Left lung (tissue), 14 donors: ENCODE measurements at places on chromosomes 16 and 17.

- H3K36me3 ChIP-seq = no peaks in the 10 kb centered on the region
- H3K27me3 ChIP-seq = no peaks in the 10 kb centered on the region
- H3K27ac ChIP-seq = no peak overlapping the region
- H3K4me3 ChIP-seq = no peak overlapping the region
- no peak for DNase-seq
- H3K4me1 ChIP-seq = no peaks in the 10 kb centered on the region
Measured at GRCh38 chr16:75023009-75023408, 24.2 kb downstream of the ZNRF1 start.

DNA sequence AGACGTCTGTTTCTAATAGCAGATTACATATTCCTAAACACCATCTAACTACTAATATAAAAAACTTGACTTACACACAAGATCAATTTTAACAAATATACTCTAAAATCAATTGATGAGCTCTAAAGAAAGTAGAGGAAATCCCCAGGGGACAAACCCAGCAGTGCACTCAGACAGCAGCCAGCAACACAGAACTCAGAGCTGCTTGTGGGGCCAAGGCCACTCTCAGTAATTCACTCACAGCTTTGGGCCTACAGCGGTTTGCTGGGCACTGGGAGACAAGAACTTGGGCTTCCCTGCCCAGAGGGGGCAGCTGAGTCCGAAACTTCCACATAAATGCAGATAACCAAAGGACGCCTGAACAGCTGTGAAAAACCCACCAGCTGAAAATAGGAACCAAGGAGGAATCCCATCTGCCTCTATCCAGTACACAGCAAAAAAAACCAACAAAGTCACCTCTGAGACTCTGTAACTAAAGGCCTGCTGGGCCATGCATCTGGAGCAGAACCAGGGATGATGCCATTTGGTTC, 21.4 kb downstream of the NPLOC4 start:
- no peaks in the 10 kb centered on the region for H3K36me3 ChIP-seq
- H3K27ac ChIP-seq = no peak overlapping the region

DNA sequence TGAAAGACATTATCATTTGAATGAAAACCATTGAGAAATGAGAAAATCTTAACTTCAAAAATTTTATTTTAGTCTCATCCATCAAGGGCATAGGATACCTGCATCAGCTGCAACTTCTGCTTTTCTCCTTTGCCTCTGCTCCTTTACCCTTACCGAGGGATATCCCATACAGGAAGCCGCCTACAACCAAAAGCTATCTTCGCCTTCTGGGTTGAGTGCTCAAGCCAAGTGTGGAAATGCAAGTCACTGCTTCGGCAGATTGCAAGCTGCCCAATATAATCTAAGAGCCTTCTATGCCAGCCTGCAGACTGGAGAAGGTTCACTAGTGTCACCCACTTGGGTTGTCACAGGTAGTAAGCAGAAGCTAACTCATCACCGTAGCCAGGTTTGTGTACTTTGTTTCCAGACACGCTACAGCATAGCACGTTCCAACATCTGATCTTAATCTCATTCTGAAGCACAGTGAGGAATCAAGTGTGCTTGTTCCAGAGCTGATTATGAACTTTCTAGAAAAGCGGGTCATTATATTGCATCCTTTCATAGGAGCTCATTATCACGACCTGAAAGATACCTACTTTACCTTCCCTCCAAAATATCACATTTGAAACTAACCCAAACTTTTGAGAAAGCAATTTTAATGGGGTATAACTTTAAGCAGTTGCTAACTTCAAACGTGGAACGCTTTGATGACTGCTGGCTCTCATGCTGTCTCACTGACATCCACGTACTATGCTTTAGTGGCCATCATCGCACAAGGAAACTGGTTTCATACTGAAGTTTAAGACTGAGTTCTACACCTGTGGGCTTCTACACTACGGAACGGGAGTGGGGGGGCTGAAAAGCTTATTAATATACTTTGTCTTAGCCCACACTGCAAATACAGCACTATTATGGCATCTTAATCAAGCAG, 8.0 kb upstream of the UNK start:
- peak overlapping the region; percentile 16 for H3K27ac ChIP-seq
- peaks cover 50% of the 10 kb centered on the region for H3K36me3 ChIP-seq

DNA sequence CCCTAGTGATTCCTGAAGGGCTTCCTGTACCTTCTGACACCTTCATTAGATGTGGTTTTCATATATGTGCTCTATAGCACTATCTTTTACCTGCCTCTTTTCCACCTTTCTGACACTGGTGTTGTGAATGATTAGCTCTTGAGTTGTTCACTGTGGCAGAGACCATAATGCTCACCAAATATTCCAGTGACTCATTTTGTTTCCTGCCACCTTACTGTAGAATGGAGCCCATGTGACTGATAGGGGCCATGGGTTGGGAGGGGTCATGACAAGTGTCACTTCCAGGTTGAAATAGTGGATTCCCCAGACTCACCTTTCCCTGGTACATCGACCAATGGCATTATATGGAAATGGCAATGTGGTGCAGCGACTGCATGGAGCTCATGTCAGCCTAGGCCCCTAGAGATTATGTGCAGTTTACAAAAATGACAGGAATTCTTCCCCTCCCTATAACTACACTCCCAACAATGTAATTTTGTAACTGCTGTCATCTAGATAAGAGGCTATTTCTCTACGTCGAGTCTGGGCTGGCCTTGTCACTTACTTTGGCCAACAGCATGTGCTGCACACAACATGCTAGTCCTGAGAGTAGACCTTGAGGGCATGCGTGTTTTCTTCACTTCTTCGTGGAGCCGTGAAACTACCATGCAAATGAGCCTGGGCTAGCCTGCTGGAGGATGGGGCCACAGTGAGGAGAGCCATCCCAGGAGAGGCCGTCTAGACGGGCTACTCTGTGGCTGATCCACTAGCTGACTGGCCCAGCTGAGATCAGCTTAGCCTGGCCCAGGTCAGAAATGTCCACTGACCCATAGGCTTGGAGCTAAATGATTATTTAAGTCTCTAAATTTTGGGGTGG, 409.5 kb downstream of the CA10 start:
- DNase-seq = no peak
- H3K27ac ChIP-seq = no peak overlapping the region
- H3K27me3 ChIP-seq = no peaks in the 10 kb centered on the region
- H3K4me3 ChIP-seq = no peak overlapping the region
